ENCODE measurements at places on chromosomes 6 and 20.

DNA sequence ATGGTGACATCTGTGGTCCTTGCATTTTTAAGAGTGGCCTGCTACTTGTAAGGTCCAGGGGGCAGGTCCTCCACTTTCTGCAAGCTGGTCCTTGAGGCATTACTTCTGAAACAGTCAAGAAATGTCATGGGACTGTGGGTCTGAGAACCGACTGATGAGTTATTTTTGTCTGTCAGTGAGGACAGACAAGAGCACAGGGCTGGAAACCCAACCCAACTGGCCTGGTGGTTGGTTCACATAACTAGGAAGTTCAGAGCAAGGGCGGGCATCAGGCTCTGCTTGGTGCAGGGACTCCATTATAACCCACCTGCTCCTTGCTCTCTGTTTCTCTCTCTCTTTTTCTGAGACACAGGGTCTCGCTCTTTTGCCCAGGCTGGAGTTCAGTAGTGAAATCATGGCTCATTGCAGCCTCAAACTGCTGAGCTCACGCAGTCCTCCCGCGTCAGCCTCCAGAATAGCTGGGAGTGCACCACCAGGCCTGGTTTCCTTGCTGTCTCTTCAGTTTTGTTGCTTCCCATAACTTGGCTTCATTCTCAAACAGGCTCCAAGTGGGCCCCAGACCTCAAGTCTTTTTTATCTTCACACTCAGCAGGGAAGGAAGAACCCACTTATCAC, 9.2 kb downstream of the CST3 start:
- no peak for DNase-seq

DNA sequence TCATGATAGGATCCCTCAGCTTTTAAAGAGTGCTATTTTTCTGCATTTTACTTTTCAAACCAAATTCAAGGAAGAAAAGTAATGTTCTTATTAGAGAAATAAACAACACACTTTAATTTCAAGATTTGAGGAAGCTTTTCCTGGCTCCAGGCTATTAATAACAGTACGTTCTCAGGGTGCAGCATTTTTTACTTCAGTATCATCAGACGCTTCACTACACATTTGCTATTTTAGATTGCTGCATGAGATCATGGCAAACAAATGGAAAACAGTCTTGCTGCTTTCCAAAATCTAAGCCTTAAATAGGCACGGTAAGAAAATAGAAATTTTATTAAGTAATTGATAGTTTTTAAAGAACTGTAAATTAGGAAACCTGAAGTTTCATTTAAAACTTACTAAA, 253.6 kb upstream of the EXOC2 start:
- DNase-seq = no peak

DNA sequence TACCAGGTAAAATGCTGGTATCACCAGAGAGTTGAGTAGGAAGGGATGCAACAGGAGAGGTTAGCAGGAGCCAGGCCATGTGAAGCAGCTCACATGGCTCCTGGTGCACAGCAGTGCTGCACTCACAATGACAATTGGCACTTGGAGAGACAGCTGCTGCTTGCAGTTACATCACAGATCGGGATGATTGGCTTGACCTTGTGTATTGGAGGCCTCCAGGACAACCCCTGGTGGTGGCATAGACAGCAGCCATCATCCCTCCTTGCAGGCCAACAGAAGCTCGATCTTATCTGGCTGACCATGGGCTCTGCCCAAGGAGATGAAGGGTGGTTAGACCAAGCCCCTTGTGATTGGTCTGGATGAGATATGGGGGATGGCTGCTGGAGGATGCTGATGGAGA, 73.0 kb downstream of the EYA2 start:
- DNase-seq = no peak

DNA sequence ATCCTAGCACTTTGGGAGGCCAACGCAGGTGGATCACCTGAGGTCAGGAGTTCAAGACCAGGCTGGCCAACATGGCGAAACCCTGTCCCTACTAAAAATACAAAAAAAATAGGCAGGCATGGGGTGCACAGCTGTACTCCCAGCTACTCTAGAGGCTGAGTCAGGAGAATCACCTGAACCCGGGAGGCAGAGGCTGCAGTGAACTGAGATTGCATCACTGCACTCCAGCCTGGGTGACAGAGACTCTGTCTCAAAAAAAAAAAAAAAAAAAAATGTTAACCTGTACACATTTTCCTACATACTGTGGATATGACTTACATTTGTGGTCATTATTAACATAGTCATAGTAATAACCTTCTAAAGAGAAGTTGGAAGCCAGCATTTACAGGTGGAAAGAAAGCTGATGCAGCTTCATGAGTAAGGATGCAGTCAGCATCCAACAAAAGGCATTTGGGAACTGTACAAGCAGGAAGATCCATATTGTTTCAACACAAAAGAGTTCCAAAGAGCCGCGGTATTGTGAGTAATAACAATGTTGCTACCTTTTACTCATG, 186.2 kb downstream of the GPX5 start:
- DNase-seq = no peak

DNA sequence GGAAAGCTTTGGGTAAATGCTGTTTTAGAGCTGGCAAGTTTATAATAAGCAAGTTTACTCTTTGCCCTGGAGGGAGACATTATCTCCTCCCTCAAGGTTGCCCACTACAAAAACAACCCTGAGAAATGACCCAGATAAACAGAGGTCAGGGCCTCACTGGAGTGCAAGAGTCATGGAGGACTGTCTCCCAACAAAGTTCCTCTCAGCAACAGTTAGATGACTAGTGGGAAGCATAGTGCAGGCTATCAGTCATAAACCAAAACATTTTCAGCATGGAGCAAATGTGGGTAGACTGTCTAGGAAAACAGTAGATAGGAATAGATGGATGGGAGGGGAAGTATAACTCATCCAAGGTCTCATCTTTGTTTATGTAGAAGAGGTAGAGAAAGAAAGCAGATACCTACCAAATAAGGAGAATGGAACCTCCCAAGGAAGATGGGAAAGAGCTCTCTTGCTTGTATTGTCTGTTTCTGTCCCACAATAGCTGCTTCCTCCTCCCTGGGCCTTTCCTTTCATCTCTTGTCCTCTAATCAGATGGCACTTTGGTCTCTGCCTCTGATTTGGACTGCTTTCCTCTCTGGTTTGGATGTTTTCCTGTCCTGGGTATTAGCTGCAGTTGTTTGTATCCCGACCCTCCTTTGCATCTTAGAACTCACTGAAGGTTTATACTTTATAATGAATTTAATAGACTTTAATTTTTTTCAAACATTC, 95.4 kb downstream of the WASF1 start:
- no peak for DNase-seq

- DNase-seq = no peak
Observed at GRCh38 chr20:19045371-19045770, 167.1 kb upstream of the SLC24A3 start.

DNA sequence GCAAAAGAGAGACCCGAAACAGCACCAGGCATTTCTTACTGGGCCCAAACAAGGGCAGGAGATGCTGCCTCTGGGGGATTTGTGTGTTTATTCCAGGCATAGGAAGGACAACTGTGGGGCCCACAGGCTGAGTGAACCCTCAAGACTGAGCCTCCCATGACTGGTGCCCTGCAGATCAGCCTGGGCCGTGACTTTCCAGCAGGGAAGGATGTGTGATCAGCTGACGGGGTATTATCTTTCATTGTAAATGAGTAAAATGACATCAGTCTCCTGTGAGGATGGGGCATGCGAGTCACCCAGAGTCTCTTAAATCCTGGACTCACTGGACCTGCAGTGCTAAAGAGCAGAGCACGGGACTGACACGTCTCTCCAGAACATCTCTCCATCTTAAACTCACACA, 3.9 kb upstream of the TEAD3 start:
- DNase-seq = no peak

- no peak for DNase-seq
Observed at GRCh38 chr6:90383196-90383822, 86.7 kb upstream of the BACH2 start.

DNA sequence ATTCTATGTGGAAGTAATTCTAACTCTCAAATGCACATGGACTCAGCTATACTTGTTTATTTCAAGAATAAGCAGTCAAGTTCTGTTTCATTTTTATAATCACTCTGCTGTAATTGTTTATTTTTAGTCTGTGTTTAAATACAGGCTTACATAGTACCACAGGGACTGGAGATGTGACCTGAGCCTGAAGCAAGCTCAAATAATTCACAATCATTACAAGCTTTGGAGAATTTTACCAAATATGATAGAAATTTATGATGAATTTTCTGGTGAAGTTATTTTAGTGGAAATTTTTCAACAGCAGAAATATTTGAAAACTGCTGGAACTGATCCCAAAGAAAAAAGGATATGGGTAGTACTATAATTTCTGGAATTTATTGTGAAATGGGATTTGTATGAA, 41.6 kb upstream of the DSE start:
- no peak for DNase-seq

- DNase-seq = no peak
Observed at GRCh38 chr6:79928478-79928998, 18.8 kb downstream of the ELOVL4 start.

DNA sequence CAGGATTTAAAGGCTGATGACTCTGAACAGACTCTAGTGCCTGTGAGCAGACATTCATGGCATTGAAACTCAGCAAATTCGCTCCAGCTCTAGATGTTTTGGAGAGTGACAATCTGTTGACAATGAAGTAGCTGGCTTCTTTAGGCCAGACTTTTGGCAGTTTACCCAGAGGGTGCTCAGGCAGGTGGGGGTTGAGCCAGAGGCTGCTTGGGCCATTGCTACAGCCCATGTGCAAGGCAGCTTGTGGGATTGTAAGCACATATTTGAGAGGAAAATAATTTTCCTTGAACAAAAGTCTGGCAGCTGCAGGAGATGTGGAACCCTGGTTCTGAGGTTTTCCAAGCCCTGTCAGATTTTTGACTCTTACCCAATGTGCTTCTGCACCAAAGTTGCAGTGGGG, 311.6 kb downstream of the CDC5L start:
- no peak for DNase-seq

GRCh38 chr6:122563364-122564052, 46.7 kb upstream of the PKIB start:
- DNase-seq = no peak

- DNase-seq = no peak
Observed at GRCh38 chr6:122129313-122130025, 270.0 kb upstream of the HSF2 start.

DNA sequence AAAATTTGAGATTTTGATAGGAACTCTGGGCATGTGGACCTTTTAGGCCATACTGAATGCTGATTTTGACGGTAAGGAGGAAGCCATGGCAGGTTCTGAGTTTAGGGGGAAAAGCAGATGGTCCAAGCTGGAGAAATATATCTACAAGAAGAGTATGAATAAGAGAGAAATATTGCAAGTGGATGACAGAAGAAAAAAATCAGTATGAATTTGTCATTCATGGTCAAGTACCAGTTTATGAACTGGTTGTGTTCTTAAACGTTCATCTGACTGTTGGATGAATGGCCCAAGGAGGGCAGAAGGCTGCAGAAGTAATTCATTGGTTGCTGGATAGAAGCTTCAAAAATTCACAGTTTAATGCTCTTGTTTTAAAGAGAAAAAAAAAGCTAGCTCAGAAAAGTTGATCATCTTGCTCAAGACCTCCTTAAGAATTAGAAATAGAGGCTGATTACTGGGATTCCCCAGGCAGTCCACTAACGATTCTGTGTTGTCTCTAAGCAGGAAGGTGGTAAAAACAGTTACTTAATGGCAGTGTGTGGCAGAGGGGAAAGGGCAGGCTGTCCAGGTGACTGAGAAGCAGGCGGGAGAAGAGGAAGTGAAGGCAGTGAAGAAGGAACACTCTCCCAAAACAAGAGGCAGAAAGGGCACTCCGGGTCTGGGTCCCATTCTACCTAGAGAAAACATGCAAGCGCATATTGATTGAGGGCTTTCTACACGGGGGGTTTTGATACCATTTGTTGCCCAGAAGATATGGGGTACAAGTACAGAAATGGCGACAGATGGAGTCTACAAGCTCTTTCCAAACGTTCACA, 2.0 kb upstream of the DUSP22 start:
- DNase-seq = no peak

DNA sequence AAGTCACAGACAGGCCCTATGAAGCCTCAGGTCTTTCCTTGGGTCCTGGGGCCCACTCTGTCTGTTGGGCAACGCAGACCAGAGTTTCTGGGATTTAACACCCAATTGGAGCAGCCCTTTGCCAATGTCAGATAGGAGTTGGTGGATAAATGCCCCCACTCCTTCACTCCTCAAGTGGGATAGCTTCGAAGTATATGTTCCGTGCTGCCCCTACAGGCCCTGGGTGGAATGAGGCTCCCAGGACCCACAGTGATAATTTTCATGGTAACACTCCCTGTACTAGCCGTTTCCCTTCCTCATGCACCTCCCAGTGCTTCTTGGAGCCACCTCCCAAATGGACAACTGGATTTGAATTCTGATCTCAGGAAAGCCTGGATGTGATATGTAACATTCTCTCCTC, 145.4 kb downstream of the FOXA2 start:
- peak; percentile 16 for DNase-seq

- DNase-seq = no peak
Observed at GRCh38 chr6:131290955-131291354, 155.7 kb downstream of the AKAP7 start.
